ENCODE measurements at places on chromosomes 5 and 9. TPM values are rescaled to one million over a fixed set of nuclear protein-coding genes. Genes with fewer than 3 reads are reported as not detected.

SYNPO gene
- 6.6 TPM for total RNA-seq

DNA sequence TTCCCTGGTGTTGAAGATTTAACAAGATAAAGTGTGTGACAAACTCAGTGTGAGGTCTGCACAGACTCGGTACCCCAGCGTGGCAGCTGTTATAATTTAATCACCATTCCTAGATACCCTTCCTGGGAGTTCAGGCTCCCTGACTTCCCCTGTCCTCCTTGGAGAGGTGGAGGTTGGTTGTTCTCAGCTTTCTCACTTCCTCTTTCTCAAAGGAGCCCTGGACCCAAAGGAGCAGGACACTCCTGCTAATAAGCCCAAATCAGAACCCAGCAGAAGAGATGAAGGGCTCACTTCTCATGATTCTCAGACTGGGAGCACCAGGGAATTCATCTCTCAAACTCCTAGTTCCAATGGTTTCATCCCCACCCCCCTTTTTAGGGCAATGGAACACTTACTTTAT is 58.2 kb downstream of the GTF3C4 start:
- no peak for DNase-seq

DNA sequence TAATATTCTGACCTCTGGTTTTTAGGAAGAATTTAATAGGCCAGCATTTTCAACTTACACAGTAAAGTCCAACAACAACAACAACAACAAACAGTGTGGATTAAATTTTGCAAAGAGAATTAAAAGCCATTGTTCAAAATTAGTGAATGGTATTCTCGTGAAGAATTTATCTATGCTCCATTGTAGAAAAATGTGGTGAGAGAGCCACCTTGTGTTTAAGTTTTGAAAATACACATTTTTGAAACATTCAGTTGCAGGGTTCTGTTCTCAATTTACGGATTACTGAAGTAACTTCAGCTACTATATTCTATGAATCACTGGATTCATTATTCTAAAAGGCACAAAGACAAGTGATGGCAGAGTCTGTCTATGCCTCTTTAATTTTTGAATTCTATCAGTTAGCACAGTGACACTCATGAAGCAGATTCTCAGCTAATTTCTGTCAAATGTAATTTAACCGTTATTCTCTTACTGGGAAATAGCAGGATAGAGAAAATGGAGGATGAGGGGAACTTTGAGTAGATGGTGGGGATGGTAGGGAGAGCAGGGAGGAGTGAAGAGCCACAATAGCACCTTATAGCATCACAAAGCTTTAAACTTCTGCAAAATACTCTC is 11.0 kb downstream of the CCDC152 start:
- peak; percentile 59 for DNase-seq

NEUROG1 gene
- total RNA-seq: not detected

ADRB2 gene
- total RNA-seq: 4.5 TPM

DNA sequence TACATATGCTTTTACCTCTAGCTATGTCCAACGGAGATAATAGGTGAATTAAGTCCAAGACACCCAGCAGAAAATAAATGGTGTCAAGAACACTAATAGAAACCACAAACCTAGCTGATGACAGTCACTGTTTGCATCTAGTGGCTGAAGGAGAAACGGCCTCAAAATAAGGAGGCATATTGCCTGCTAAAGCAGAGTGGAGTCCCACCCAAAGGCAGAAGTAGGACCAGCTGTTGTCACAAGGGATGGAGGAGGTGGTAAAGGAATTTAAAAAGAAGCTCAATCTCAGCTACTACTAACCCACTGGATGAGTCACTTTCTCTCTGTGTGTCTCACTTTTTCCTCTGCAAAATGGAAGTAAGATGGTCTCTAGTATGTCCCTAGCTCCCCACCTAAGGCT is 224.3 kb downstream of the GRIA1 start:
- DNase-seq: no peak

DNA sequence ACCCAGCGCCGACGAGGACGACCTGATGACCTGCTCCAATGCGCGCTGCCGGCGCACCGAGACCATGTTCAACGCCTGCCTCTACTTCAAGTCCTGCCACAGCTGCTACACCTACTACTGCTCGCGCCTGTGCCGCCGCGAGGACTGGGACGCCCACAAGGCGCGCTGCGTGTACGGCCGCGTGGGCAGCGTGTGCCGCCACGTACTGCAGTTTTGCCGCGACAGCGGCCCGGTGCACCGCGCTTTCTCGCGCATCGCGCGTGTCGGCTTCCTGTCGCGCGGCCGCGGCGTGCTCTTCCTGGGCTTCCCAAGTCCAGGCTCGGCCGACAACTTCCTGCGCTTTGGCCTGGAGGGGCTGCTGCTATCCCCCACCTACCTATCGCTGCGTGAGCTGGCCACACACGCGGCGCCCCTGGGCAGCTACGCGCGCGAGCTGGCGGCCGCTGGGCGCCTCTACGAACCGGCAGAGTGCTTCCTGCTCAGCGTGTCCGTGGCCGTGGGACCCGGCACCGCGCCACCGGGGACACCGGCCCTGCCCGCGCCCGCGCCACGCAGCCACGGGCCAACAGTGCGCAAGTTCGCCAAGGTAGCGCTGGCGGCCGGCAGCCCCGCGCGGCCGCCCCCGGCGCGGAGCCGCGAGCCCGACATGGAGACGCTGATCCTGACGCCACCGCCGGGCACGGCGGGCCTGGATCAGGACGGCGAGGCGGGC is 2.7 kb upstream of the PHPT1 start:
- DNase-seq: no peak

- no peak for DNase-seq
These were observed 81.6 kb upstream of the NFIB start for GRCh38 chr9:14395317-14396082.

PDGFRB gene
- total RNA-seq: 151 TPM

DNA sequence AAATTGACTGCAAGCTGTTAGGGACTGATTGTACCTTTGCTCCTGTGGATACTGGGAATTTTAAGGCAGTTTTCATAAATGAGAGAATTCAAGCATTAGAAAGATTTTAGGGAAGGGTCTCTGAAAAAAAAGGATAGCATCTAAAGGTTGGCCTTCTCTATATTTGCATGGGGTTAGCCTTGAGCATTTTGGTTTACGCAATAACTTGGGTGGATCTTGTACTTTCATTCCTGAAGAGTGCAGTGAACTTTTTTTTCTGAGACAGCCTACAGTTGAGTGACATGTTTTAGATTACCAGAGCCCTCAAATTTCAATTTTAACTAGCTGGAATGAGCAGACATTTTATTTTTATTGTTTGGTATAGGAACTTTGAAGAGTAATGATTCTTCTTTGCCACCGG is 91.6 kb upstream of the NR3C1 start:
- peak; percentile 72 for DNase-seq

CYLC2 gene
- total RNA-seq: not detected

GRCh38 chr5:31962871-31963307 is 211.2 kb downstream of the GOLPH3 start:
- DNase-seq: peak; percentile 69

DNA sequence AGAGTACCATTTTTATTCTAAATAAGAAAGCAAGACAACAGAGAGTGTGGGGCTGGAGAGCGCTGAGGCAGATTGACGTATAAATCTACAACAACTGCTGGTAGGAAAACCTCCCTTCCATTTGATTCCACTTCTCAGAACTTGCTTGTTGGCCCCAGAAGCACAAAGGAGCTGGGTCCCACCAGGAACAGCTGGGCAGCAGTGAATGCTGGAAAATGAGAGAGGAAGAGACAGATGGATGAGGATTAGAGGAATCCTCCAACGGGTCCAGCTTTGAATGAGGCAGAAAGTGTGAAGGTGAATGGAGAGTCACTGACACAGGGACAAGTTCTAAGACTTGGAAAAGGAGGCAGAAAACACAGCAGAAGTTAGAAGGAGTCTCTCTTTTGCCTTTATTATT is 14.8 kb downstream of the TAS2R1 start:
- no peak for DNase-seq

Measured in fibroblast of lung (primary cell).